GM12891 (cell line): ENCODE measurements at places on chromosomes 3 and 15.

- DNase-seq = no peak
Observed at GRCh38 chr3:152438181-152438580, 169.5 kb downstream of the MBNL1 start.

GRCh38 chr15:65192016-65192415 is 6.9 kb upstream of the CLPX start:
- DNase-seq = no peak

GRCh38 chr3:89571298-89571697 is 463.9 kb downstream of the EPHA3 start:
- no peak for DNase-seq

- DNase-seq = no peak
Observed at GRCh38 chr3:25430935-25431770, 3.1 kb downstream of the RARB start.

GRCh38 chr15:59185725-59186124 is 20.9 kb upstream of the LDHAL6B start:
- DNase-seq = no peak

GRCh38 chr15:85120351-85121113 is 138.9 kb downstream of the PDE8A start:
- DNase-seq = no peak

DNA sequence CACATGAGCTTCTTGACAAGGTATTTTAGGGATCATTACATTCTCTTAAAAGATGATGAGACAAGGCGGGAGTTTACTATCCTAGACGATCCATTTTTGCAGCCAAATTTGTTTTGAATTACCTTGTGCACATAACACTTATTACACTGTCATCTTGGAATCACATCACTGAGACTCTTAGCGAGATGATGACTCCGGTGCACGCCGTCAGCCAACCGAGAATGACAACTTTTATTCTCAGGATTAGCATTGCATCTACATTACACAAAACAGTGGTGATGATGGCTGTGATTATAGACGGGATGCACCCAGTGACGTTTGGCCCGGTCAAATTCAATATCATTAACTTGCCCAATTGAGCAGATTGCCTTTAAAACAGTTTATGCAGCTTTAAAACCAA is 216.1 kb downstream of the PDZRN3 start:
- DNase-seq = no peak

DNA sequence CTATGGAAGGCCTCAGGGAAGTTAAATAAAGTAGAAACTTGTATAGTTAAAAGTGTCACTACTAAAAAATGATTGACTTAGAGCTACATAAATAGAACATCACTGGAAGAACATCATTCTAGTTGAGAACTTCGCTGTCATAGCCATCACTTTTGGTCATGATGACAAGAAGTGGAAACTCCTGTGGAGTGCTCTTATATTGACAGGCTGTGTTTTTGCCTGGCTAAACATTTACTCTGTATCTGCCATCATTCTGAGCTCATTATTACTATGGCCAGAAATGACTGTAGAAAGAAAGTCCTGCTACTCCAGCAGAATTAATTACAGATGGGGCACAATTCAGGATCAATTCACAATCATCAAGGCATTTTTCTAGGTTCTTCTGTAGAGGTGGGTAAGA is 165.1 kb upstream of the GOLIM4 start:
- DNase-seq = no peak

- DNase-seq = no peak
Observed at GRCh38 chr3:196604548-196604947, 34.9 kb upstream of the NRROS start.

- no peak for DNase-seq
Observed at GRCh38 chr3:119695480-119695879, 7.3 kb upstream of the CFAP91 start.

DNA sequence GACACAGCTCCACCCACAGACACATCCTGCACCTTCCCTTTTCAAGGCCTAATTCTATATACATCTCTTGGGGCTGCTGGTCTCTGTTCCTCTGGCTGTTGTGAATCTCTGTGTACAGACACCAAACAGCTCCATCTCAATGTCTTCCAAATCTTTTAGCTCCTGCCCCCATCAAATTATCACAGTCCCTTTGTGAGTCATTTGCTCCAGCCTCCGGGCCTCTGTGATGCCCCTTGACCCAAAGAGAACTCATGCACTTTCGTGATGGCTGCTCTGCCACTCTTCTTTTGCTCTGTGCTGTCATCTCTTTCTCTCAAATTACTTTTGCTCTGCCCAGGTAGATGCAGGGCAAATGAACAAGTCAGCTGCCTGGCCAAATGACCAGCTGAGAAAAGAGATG is 369.0 kb upstream of the CDIN1 start:
- DNase-seq = no peak

- no peak for DNase-seq
Observed at GRCh38 chr3:190131329-190131728, 10.6 kb upstream of the P3H2 start.

DNA sequence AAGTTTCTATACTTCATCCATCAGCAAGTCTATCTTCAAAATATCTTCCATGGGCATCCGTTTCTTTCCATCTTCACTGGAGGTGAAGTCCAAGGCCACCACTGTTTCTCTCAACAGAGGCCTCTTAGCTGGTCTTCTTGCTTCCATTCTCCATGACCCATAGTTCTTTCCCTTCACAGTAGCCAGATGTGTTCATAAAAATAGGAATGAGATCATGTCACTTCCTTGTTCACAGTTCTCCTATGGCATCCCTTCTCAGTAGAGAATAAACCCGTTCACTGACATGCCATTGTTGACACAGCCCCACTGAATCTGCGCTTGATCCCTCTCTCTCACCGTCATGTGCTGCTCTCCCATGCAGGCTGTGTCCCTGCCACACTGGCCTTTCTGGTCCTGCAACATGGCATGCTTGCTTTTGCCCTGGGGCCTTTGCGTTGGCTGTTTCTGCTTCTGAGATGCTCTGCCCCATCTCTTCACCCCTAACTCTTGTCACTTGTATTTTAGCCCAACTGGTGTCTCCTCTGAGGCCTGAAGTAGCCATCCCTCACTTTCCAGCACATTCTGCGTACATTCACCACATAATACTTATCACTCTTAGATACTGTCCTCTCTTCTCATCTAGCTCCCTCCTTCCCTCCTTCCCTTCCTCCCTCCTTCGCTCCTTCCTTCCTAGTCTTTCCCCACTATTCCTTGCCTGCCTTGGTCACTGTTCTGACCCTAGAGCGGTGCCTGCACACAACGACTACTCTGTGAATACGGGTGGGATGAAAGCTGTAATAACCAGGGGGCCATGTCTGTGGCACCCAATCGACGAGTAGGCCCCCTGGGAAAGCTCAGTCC is 42.0 kb downstream of the STARD5 start:
- no peak for DNase-seq

DNA sequence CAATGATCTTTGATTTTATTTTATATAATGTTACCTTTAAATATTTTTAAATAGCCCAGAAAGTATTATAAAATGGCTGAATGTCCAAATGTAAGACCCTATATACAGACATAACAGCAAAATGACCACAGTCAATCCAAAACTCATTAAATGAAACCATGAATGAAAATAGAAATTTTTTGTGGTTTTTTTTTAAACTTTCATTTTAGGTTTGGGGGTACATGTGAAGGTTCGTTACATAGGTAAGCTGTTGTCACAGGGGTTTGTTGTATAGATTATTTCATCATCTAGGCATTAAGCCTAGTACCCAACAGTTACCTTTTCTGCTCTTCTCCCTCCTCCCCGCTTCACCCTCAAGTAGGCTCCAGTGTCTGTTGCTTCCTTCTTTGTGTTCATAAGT is 108.8 kb downstream of the FAIM start:
- DNase-seq = no peak
